ENCODE measurements at places on chromosomes 3 and 15.

- DNase-seq = no peak
Observed at GRCh38 chr3:43448098-43448497, 161.8 kb downstream of the SNRK start.

- no peak for DNase-seq
Observed at GRCh38 chr15:70627734-70628548, 135.4 kb downstream of the UACA start.

DNA sequence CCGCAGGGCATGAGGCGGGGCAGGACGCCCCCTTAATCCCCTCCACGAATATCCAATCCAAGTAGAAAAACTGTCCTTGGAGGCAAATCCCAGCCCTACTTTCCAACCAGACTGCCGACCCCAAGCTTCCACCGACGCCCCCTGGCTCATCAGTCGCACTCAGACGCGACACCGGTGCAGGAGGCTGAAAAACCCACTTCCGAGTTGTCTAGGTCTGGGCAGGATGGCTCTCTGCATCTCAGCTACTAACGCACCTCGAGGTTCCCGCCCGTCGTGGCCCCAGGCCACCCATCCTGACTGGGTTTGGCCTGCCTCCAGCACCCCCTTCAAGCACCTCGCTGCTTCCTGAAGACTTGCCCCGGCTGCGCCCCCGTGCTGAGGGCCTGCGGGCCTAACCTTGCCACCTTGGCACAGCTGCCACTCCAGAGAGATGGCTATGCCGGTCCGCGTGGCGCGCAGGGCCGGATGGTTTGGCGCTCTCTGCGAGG, 15.5 kb downstream of the RGMA start:
- no peak for DNase-seq

- no peak for DNase-seq
Observed at GRCh38 chr15:44128443-44128842, 66.6 kb downstream of the FRMD5 start.

DNA sequence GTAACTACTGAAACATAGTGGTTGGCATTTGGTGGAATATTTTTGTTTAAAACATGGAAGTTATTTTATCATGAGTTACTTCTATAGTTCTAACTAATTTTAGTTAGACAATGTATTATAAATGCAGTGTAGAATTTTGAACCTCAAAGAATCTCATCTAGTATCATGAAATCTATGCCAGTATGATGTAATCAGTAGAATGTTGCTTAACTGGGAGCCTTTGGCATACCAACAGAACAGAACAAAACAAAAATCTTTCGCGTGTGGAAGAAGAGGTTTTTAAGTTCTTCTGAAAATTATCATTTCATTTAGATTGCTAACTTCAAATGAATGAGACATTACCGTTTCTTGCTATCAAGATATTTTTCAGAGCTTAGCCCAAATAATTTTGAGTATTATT, 98.4 kb upstream of the LRRFIP2 start:
- DNase-seq = no peak

DNA sequence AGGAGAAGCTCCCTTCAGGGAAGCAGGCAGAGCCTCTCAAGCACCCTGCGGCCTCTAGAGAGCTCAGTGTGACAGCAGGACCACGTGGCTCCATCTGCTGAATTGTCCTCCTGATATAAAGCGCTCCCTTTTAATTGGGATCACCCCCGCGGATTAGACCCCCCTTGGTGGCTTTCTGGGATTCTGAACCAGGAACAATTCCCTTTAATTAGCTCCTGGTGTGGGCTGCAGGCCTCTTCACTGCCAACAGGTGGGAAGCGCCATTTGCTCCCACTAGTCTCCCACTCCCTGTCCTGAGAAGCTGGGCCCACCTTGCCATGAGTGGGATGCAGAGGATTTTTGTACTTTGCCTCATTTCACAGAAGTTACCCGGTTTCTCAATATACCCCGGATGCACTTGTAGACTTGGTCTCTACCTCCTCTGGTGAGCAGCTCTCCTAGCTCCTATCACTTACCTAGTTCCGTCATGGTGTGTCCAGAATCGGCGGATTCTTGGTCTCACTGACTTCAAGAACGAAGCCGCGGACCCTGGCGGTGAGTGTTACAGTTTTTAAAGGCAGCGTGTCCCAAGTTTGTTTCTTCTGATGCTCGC, 592 bp downstream of the PGPEP1L start:
- no peak for DNase-seq

- no peak for DNase-seq
Observed at GRCh38 chr3:71543371-71544016, 40.0 kb downstream of the FOXP1 start.
